ENCODE measurements at places on chromosomes 11 and 22. TPM values are rescaled to one million over a fixed set of nuclear protein-coding genes. Genes with fewer than 3 reads are reported as not detected.

Gene OR52N4
- total RNA-seq, result not detected

Gene PTPRCAP
- 2.4 TPM for total RNA-seq

Gene PRR5L
- 5.9 TPM for total RNA-seq

DNA sequence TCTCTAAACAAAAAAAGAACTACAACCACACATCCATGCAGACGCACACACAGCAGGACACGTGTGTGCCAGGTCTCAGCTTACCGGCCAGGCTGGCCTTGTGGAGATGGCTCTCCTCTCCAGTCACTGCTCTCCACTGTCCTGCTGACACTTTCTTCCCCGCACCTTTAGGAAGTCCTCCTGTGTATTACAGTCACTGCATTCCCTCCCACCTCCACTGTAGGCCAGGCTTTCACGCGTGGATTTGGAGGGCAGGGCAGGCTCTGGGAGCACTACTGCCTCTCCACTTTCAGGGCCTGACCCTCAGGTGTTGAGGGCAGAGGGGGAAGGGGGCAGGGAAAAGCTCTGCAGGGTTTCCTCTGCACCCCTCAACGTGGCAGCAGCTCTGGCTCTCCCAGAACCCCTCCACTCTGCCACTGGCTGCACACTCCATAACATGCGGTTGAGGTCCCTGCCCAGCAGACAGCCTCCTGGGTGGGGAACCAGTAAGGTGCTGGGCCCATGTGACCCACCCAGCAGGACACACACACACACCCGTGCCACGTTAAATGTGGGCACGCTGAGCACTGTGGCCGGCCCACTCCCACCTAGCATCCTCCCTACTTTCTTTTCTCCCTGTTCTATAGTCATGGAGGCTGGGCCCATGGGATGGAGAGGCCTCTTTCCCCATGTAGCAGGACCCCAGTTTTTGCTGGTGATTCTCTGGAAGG is 107.0 kb upstream of the PITPNB start:
- H3K27me3 ChIP-seq, result no peaks in the 10 kb centered on the region
- no peak for DNase-seq
- H3K4me3 ChIP-seq, result no peak overlapping the region
- H3K27ac ChIP-seq, result no peak overlapping the region
- no peaks in the 10 kb centered on the region for H3K36me3 ChIP-seq

- H3K4me3 ChIP-seq, result no peak overlapping the region
- no peaks in the 10 kb centered on the region for H3K27me3 ChIP-seq
- H3K36me3 ChIP-seq, result no peaks in the 10 kb centered on the region
These were observed 3.1 kb upstream of the BCR start for GRCh38 chr22:23177197-23177596.

- H3K36me3 ChIP-seq, result no peaks in the 10 kb centered on the region
- no peak for DNase-seq
- H3K27ac ChIP-seq, result no peak overlapping the region
- H3K27me3 ChIP-seq, result no peaks in the 10 kb centered on the region
These were observed 6.7 kb downstream of the DENND6B start for GRCh38 chr22:50320116-50320515.

Measured in ovary (tissue), 10 donors.